CD4-positive, alpha-beta T cell treated with Interleukin-6 for 4 hours (primary cell): ENCODE measurements at places on chromosomes 6 and 20.

- no peak for DNase-seq
These were observed 23.9 kb downstream of the FAM162B start for GRCh38 chr6:116741571-116741970.

- no peak for DNase-seq
These were observed 72.4 kb upstream of the TNFAIP3 start for GRCh38 chr6:137794516-137795201.

DNA sequence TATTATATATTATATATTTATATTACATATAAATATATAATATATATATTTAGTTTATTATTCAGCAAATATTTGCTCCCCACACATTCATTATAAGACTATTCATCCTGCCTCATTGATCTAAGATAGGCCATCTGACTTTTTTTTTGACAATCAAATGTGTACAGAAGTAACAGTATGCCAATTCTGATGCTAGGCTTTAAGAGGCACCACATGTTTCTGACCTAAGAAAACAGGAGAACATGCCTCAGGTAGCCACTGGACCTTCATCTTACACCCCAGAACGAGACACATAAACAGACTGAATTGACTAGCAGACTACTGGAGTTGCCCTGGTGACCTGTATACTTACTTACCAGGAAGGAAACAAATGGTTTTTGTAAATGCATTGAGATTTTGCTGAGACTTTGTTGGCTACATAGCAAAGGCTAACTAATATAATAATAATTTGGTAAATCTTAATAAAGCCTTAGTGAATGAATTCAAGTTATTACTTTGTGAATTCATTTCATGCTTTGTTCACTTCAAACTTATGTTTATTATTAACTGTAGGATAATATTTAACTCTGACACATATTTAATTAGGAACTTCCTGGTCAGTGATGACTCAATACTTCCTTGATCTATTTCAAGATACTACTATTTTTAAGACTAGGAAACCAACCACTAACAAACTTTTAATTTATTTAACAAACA lies 13.4 kb upstream of the MYO6 start:
- no peak for DNase-seq

DNA sequence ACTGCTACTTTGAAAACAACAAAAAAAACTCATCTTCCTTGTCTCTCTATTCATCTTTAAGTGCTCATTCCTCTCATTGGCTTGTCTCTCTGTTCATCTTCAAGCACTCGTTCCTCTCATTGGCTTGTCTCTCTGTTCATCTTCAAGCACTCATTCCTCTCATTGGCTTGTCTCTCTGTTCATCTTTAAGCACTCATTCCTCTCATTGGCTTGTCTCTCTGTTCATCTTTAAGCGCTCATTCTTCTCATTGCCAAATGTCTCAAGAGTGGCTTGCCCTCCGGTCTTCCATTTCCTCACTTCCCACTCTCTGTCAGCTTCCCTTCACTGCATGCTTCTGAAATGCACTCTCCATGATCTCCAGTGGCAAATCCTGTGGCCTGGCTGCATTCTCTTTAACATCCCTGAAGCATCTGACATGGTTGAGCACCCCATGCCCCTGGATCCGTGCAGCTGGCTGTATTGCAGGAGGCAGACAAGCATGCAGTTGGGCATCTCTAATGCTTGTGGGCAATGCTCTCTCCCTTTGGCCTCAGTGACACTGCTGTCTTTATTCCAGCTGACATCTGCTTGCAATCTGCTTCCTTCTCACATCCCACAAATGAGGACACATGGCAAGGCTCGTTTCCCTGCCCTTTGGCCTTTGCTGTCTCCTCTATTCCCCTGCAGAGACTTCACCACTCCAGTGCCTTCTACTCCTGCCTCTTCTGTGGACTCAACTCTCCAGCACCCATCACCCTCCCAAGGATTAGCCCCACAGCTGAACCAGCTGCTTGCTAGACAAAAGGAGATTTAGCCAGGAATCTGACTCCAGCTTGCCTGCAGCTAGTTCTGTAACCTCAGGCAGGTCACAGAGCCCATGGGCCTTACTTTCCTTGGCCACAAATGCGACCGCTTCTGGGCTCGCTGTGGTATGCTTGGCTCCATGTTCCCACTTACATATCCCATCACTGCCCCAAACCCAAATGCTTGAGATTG lies 143.2 kb upstream of the SNX9 start:
- no peak for DNase-seq

- no peak for DNase-seq
These were observed 1.1 kb downstream of the CLPSL2 start for GRCh38 chr6:35777356-35778102.

DNA sequence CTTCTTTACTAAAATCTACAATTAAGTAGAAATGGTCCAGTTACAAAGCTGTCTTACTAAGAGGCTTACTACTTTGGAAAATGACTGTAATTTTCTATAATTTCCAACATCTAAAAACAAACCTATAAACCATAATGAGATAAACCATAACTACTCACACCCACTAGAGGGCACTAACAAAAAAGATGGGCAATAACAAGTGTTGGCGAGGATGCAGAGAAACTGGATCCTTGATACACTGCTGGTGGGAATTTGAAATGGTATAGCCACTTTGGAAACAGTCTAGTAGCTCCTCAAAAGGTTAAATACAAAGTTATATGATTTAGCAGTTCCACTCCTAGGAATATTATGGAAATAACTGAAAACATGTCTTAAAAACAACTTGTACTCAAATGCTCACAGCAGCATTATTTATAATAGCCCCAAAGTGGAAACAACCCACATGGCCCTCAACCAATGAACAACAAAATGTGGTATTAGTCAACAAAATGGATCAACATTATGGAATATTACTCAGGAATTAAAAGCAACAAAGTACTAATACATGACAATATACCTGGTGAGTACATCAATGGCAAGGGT lies 50.6 kb downstream of the GJA10 start:
- DNase-seq: no peak

DNA sequence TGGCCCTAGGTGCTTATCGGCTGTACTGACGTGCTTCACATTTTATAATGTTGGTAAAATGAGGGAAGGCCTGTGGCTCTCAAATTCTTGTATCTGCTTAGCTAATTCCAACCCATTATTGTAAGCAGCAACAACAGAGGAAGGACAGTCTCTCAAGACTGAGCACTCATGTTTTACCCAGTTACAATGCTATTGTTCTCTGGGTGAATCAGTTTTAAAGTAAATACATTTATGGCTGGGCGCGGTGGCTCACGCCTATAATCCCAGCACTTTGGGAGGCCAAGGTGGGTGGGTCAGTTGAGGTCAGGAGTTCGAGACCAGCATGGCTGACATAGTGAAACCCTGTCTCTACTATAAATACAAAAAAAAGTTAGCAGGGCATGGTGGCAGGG lies 194.6 kb downstream of the PRKN start:
- DNase-seq: no peak

DNA sequence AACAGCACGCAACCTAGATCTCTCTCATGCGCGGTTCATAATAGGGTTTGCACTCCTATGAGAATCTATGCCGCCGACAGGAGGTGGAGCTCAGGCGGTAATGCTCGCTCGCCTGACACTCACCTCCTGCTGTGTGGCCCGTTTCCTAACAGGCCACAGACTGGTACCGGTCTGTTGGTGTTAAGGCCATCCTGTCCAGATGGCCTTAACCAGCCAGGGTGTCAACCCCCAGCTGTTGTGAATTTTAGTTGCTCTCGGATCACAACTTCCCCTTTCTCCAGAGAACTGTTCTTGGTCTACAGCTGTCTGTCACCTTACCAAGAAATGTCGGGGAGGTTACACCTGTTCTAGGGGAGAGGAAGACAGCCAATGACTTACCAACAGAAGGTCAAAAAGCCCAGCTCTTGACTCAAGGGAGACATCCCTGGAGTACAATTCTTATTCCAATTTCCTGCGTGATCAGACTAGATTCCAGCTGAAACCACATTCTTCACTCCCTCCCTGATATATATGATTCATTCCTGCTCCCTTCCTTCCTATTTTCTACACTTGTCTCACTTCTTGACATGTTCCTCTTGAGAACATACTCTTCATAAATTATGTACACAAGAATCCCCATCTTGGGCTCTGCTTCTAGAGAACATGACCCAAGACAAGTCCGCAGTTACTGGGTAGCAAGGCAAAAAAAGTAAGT lies 23.1 kb upstream of the DNAAF9 start:
- no peak for DNase-seq

- DNase-seq: no peak
These were observed 23.2 kb upstream of the CHRNA4 start for GRCh38 chr20:63384336-63384735.

GRCh38 chr20:31604567-31605030 lies 490 bp upstream of the ID1 start:
- DNase-seq: no peak

- DNase-seq: no peak
These were observed 4.1 kb downstream of the TCF21 start for GRCh38 chr6:133892813-133893691.

DNA sequence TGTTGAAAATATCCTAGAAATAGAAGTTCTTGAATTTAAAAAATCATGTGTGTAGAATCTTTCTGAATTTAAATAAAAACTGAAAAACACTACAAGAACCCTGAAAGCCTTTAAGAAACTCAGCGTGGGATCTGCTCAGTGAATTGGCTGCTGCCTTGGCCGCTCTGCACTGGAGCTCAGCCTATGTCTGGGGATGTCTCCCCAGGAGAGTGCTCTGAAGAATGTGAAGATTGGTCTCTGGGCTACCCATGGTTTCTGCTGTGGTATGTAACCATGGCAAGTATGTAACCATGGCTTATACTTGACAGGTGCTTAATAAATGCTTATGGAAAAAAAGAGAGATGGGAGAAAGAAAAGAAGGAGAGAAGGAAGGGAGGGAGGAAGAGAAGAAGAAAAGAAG lies 3.1 kb upstream of the RRAGD start:
- DNase-seq: no peak

DNA sequence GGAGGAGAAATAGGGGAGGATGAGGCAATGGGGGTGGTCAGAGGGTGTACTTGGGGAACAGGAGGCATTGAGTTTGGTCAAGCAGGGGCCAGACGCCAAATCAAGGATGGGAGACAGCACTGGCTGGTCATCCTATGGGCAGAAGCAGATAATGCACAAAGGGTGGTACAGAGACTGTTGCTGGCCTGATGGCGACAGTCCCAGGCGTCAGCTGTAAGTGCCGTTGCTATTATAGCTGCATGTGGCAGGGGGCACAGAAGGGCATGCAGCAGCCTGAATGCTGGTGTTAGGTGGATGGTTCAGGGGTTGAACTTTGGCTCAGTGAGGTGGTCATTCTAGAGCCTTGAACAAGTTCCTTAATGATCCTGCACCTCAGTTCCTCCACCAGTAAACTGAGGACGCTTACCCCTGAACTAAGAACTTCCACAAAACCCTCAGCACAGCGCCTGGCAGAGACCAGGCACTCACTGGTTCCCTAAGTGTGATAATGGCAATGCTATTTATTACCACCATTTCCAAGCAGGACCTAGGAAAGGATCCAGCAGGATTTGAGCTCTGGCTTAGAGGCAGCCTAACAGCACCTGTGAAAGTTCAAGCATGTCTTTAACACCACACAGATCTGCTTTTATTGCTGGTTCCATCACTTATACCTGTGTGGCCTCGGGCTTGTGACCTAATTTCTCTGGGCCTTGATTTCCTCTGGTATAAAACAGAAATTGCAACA lies 162.7 kb downstream of the INSM1 start:
- DNase-seq: no peak

GRCh38 chr6:154960299-154960843 lies 34.7 kb upstream of the TIAM2 start:
- DNase-seq: no peak

DNA sequence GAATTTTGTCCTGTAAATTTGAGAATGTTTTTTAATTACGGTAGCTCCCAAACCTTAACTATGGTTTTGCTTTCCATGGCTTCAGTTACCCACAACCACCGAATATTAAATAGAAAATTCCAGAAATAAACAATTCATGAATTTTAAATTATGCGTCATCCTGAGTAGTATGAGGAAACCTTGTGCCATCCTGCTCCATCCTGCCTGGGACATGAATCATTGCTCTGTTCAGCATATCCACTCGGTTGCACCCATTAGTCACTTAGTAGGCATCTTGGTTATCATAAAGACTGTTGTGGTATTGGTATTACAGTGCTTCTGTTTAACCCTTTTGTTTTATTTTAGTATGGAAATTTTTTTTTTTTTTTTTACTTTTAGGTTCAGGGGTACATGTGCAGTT lies 39.7 kb downstream of the KCNS1 start:
- no peak for DNase-seq

- DNase-seq: peak; percentile 43
These were observed 238.5 kb downstream of the ZFAND3 start for GRCh38 chr6:38057994-38058393.

DNA sequence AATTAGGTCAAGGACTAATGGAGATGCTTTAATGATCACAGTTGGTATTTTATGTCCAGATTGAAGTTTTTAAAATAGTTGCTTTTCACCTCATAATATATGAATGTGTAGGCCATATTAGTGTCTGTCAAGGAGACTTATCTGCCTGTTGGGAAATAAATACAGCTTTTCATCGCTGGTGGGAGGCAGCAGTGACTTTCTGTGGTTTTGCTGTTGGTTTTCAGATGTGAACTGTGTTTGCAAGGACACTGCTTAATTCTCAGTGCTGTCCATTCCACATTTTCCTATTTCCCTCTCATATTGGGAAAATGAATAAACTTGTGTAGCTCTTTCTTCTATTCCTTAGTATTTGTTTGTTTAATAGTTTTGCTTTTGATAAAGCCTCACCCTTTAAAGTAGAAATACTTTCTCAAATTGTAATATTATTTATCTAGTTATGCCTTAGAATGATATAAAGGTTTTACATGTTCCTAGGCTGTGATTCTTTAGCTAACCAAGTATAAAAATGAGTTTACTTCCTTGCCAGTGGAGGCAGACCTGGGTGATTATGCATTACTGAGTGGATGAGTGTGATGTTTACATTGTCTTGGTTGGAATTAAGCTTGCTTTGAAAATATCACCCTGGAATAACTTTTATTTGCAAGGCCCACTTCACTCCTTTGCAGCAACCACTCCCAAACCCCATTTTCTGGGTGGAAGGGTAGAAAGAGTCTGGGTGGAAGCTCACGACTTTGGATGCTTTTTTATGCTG lies 3.3 kb downstream of the PLCB4 start:
- DNase-seq: no peak
